Smooth muscle cell of the brain vasculature (primary cell): ENCODE measurements at places on chromosomes 6 and 20.

DNA sequence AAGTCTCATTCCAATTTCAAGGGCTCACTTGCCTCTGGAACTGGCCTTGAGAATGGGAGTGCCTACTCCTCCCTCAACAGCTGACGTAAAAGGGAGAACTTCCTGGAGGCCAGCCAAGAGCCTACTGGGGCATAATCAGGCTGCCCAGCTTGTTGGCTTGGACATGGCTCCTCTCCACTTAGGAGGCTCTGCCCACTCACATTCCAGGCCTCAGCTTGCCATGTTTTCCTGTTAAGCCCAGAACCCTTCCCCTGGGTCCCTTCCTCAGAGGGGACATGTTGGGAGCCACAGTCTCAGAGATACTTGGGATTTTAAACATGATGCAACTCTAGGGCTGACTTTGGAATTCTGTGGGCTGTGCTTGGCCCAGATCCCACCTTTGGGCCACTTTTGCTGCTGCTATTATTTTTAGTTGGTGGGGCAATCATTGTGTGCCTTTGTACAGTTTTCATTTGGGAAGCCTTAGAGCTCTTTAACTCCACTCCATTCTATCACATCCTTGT lies 31.5 kb upstream of the ADTRP start:
- peak; percentile 58 for DNase-seq

DNA sequence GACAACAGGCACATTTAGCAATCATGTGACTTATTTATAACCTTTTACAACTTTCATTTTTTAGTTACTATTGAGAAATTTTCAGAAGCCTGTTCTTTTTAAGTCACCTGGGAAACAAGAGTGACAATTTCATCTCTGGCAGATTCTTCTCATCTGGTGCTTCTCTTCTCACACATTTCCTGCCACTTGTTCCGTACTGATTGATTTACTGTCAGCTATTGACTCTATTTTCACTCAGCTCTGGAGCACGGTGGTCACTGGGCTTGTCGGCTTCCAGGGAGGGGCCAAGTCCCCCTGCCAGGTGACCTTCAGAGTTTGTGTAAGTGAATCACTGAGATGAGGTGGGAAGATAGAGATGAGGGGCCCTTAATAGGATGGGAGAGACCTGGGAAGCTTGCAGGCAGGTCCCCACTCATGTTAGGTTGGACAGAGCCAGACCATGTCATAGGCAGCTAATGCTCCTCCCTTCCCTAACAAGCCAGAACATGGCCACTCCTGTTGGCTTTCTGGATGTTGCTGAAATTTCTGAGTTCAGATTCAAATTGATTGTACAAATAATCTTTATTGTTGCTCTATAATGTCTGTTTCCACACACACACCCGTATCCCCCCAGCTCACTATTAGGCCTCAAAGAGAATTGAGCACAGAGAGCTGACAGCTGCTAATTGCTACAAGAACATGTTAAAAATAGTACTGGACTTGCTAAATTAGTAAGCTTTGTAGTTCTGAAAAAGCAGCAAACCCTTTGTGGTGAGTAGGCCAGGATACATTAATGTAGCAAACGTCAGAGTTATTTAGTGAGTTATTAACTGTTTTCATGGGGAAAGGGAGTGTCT lies 13.3 kb downstream of the DUSP22 start:
- no peak for DNase-seq

DNA sequence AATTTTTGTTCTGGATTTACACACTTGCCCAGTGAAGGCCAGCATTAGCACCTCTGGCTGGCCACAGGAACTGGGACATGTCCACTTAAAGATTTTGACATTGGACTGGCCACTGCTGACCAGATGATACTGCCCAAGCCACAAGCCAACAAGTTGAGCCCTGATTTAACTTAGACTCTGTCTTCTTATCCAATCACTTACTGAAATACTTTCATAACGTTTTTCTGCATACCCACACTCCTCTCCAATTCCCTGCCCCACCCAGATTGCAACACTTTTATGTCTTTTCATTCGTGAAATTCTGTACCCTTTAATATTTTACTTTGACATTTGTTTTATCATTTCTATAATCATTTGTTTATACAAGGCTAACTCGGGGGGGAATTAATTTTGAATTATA lies 170.3 kb upstream of the TAB2 start:
- DNase-seq: no peak

GRCh38 chr6:44522871-44523270 lies 135.4 kb downstream of the CDC5L start:
- DNase-seq: no peak

DNA sequence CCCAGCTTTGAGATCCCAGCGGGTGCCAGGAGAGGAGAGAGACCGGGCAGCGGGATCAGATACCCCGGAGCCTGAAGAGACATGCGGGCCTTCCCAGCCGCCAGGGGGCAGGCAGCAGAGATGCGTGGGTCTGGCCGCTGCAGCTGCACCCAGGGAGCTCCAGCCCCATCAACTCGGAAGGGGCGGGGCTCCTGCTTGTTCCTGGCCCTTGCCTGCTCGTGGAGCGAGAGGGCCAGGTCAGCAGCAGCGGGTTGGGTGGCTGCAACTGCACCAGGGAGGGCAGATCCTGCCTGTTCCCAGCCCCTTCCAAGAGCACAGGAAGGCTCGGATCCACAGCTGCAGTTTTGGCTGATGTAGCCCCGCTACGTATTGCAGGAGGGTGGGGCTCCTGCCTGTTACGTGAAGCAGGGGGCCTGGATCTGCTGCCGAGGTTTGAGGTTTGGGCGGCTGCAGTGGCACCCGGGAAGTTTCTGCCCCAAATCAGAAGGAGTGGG lies 532.8 kb downstream of the RFPL4B start:
- DNase-seq: no peak
